ENCODE measurements at places on chromosomes 2 and 18.

DNA sequence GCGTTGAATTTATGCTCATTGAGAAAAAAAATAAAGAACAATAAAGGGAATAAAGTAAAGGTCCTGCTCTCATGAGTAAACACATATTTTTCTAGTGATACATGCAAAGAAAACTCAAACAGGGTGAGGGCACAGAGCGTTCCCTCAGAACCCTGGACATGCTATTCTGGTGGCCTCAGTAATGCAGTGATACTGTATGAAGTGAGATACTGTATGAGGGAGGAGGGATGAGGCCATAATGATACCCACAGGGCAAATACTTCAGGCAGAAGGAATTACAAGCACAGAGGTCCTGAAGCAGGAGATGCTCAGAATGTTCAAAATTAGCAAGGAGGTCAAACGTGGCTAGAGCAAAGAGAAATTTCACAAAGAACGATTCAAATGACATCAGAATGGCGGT is 28.4 kb upstream of the RNU4ATAC start:
- no peak for DNase-seq

DNA sequence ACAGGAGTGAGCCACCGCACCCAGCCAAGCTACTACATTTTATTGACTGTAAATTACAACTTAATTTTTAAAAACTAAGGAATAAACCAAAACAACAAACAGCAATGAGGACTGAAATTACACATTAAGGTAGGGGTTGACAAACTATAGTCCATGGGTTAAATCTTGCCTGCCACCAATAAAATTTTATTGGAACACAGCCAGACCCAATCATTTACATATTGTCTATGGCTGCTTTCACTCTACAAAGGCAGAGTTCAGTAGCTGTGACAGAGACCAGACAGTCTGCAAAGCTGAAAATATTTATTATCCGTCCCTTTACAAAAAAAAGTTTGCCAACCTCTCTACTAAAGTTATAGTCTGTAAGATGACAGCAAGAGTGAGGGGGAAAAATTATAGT is 24.3 kb upstream of the UGP2 start:
- DNase-seq: no peak

- DNase-seq: no peak
Measured at GRCh38 chr2:179574061-179574519, 287.3 kb downstream of the ZNF385B start.

DNA sequence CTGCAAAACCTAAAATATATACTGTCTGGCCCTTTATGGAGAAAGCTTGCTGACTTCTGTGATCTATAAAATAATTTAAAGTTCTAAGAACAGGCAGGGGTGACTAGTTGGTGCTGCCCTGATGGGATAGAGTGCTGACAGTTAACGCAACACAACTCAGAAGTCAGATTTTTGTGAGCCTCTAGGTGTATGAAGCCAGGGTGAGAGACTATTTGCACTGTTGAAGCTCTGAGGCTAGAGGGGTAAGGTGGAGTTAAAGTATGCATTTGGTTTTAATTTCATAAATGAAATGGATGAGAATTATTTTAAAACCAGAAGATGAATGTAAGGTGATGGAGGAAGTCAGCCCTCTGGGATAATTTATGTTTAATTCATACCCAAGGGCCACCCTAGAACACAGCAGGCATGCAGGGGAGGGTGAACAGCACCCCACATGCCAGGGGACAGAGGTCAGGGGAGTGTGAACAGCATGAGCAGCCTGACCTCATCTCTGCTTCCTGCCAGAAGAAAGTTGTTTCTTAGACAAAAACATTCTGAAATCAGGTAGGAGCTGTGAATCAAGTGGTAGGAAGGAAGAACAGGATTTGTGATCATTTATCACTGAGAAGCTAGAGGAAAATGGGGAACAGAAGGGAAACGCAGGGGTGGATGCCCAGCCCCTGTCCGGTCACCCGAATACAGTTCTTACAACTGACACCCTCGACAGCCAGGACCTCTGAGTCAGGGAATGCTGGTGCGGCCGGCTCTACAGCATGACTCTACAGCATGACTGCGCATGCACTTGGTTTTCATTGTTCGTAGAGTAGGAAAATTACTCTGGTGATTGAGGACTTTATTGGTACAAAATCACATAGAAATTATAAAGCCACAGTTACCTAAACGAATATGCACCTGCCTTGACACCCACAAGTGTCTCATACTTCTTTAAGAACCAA is 93.1 kb downstream of the MBP start:
- DNase-seq: no peak

DNA sequence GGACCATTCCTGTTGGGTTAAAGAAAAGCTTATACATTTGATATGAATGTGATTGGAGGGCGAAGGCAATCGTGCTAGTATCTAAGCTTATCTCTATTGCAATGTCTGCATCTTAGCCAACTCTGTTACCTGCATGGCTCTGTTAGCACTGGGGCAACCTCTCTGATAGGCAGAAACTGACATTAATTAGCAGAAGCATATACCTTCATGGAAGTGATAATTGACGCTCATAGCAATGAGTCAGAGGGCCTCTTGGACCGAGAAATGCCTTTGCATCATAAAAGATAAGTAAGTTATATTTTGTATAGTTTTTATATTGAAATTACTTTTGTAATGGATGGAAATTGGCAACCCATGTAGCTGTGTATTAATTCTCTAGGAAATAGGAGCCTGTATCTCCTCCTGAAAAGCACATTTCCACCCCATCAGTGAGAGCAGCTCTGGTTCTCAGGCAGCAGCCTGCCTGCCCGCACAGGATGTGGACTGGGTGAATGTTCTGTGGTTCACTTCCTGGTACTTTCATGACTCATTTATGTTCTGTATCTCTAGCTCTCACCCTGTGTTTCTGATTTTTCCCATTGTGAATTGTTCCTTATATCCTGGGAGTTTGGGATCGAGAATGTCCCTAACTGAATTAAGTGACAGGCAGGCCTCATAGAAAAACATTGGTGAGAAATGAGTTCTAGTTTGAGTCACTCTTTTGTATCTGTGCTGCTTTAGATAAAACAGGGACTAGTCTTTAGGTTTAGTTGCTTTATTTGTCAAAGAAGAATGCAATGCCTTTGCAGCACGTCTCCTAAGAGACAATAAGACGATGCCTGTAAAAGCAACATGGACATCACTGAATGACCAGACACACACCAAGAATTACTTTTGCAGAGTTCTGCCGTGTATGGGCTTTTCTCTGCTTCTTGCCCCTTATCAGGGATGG is 344.9 kb downstream of the DCDC2C start:
- DNase-seq: no peak

GRCh38 chr18:51323961-51324360 is 126.5 kb upstream of the MEX3C start:
- DNase-seq: no peak

DNA sequence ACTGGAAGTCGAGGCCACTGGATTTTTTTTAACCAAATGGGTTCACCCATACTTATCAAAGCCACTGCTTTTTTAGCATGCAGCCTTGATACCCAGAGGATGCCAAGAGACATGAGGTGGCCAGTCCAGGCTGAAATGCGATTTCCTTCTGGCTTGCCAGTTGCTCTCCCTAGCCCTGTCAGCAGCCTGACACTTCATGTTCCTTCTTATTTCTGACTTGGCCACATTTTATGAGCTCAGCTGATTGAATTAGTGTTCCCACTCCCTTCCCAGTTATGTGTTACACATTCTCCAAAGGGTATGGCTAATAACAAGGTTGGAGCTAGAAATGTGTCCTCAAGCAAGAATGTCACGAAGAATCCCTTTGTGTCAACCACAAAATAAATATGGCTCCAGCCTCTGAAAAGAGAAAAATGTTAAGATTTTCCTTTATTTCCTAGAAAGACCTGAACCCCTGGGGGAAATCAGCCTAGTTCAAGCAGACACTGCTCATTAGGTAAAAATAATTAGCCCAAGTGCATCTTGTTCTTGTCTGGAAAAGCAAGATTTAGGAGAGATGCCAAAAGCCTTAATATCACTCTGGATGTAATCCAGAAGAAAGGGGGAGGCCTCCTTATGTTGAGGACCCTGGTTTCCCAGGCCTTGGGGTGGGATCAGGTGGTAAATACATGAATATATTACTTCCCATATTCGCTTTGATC is 121.7 kb upstream of the TACR1 start:
- DNase-seq: no peak

- no peak for DNase-seq
Measured at GRCh38 chr2:118954297-118955060, 12.5 kb downstream of the MARCO start.

DNA sequence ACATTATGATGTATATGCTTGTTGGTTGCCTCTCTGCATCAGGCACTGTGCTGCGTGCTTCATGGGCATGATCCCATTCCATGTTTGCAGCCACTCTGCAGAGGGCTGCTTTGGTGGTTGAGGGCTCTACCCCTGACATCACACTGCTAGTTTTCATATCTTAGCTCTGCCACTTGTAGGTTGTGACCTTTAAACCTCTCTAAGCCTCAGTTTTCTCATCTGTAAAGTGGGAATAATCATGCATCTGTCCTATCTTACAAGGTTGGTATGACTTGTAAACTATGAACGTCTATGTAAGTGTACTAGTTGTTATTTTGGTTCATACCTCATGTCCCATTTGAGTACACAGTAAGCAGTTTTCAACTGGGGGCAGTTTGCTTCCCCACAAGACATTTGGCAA is 260.4 kb downstream of the PHLPP1 start:
- no peak for DNase-seq

DNA sequence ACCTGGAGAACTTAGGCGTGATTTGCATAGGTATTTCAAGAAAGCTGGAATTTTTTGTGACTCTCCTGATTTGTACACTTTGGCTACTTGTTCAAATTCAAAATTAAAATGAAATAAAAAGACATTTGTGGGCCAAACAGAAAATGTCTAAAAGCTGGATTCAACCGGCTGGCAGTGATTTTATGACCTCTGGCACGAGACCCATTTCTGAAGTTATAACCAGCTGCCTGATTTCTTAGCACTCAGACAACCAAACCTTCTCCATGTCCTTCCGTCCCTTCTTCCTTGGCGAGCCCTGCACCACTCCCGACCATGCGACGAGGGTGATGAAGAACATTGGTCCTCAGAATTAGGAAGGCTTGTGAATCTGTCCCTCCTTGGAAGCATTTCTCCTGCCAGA is 19.7 kb downstream of the PKDCC start:
- DNase-seq: no peak

DNA sequence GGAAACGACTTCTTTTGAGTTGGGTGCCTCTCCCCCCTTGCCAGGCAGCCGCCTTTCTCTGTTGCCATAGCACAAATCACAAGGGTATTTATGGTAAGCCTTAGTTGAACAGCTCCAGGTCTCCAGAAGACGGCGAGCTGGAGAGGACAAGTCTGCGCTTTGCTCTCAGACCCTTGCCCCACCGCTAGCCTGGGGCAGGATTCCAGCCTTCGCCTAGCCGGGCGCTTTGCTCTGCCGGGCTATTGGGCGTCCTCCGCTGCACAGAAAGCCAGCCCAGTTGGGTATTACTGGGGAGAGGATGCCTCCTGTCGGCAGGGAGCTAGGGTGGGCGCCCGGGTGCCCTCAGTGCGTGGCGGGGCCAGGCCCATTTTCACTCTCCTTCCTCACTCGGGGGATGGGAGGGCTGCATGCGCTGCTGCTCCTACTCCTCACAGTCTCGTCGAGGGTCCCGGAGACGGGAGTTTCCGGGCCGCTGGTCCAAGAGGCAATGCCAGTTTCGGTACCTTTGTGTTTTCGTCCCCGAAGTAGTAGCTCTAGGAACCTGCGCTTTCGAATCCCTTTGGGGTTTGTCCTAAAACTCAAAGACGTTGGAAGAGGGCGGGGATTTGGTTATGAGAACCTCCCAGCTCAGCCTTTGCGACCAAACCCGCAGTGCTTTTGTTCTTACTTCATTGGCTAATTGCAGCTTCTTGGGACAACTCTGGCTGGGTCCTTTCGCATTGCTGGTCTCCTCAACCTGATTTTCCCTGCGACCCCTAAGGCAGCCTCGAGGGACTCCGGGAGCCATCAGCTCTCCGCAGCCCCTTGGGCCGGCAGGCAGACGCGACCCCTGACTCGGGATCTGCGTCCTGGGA is 3.6 kb upstream of the DLX2 start:
- no peak for DNase-seq

- DNase-seq: no peak
Measured at GRCh38 chr2:135952891-135953290, 32.5 kb downstream of the DARS1 start.

GRCh38 chr2:65781756-65782155 is 349.4 kb upstream of the SPRED2 start:
- DNase-seq: no peak

DNA sequence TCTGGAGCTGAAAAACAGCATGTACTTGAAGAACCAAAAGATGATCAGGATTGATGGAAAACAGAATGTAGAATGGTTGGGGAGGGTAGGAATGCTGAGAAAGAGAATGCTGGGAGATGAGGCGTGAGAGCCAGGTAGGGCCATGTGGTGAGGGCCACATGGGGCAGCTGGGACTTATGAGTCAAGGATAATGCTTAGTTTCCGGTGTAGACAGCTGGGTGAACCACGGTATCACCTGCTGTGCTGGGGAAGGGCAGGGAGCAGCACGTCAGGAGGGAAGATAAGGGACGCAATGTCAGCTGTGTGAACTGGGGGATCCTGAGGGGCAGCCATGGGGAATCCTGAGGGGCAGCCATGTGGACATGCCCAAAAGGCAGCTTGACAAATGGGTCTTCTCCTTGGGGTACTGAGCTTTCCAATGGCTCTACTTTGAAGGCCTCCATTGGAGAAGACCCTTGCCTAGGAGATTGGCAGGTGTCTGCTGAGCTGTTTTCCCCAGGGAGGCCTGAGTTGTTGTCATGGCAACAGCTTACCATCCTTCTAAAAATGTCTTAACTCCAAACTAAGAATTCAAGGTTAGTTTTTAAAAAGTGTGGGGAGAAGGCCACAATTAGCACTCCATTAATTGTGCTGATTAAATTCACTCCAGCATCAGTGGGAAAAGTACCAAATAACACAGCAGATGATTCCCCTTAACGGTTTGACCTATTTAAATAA is 51.1 kb downstream of the MTHFD2 start:
- no peak for DNase-seq

GRCh38 chr2:158120664-158121641 is 19.3 kb downstream of the UPP2 start:
- DNase-seq: no peak

DNA sequence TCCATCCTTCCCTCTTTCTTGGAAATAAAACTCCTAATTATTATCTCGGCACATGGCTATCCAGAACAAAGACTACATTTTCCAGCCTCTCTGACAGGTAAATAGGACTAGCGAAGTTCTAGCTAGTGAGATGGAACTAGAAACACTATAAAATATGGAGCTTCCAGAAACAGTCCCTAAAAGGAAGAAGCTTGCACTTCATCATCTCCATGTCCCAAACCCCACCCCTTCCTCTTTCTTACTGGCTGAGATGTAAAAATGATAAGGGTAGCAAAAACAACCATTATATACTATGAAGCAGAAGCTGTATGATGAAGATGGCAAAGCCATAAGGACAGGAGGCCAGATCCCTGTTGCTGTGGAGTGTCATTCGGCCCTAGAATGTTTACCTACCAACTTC is 11.7 kb upstream of the ACTR2 start:
- DNase-seq: no peak

GRCh38 chr2:229124136-229124535 is 147.0 kb downstream of the PID1 start:
- DNase-seq: no peak

All from stimulated activated CD4-positive, alpha-beta T cell treated with anti-CD3 and anti-CD28 coated beads, Interleukin-1b, Interleukin-23, amount 100 ng/mL, for 1 hour (primary cell).